Muscle of back (tissue), 13 donors: ENCODE measurements at places on chromosomes 4 and X. TPM values are rescaled to one million over a fixed set of nuclear protein-coding genes. Genes with fewer than 3 reads are reported as not detected.

DNA sequence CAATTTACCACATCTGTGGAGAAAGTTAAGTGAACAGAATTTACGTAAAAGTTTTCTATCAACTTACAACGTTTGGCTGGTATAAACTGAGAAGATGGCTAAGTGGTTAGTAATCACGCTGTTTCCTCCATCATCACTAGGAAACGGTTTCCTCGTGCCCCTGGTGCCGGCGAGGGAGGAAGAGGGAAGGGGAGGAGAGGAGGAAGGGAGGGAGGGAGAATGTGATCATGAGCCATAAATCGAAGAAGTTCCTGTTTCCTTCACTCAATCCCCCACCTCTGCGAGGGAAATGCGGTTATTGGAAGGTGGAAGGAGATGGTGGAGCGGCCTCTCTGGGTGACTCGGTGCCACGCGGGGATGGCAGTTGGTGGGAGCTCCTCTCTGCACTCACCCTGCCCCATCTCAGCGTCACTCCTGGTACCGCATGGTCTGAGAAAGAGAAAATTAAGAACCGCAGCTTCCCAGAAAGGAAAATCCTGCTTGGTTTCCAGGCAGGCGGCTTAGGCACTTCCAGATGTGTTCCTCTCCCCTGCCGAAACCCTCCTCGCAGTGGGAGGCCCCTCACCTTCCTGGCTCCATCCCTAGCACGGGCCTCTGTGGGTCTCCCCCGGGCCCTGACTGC is 216.8 kb downstream of the AFAP1 start:
- no peak for DNase-seq

The XAGE1A gene
- polyA plus RNA-seq = not detected

GRCh38 chr4:171203425-171203824 is 609.8 kb upstream of the GALNTL6 start:
- no peak for DNase-seq

The NKX6-1 gene
- not detected for polyA plus RNA-seq

DNA sequence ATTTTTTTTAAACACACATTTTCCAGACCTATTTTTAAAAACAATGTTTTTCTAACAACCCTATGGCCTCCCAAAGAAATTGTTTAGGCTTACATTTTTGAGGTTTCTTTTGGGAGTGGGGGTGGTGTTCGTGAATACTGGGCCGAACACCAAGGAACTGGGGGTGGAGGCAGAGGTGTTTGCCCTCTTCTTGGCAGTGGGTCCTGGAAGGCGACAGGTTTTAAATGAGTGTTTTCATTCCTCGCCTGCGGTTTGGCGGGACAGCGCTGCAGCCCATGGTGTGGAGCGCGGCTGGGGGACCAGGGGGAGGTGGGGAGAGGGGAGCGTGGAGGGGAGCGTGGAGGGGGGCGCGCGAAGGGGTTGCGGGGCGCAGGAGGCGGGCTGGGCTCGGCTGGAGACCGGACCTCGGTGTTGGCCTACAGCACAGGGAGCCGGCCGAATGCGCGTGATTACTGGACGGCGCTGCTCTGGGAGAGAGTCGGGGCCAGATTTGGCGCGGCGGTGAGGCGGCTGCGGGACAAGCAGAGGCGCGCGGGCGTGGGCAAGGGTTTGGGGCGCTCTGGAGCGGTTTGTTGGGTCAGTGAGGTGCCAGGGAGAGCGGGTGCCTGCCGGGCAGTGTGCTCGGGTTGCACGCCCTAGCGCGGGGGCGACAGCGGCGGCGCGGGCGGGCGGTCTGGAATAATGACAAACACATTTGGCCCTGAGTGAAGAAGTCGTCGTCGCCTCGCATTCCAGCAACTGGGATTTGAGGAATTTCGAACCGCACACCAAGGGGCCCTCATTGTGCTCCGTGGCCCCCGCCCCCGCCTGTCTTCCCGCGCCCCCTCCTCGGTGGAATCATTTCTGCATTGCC is 764 bp downstream of the PDGFRA start:
- no peak for DNase-seq

The MAP7D2 gene
- polyA plus RNA-seq = 0.77 TPM
